Vagina (tissue), 2 donors: ENCODE measurements at places on chromosomes 4 and X.

DNA sequence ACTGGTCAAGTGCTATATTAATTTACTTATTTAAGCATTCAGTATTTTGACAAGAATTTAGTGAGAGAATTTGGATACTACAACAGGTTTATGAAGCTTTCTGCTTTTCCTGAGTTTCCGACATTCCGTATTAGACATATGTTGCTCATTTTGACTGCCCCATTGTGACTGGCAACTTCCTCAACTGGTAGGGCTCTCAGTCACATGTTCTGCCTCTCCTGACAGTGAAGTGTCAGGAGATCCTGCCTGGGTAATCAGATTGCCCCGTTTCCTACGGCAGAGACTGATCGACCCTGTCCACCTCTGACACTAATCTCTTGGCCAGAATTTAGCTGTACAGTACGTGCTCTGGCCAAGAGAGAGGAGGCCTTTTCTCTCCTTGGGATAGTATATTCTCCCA is 49.5 kb downstream of the CLNK start:
- DNase-seq: no peak

GRCh38 chr4:75141162-75141561 is 208.2 kb downstream of the PARM1 start:
- DNase-seq: no peak

GRCh38 chr4:10108391-10108790 is 8.2 kb downstream of the WDR1 start:
- no peak for DNase-seq

DNA sequence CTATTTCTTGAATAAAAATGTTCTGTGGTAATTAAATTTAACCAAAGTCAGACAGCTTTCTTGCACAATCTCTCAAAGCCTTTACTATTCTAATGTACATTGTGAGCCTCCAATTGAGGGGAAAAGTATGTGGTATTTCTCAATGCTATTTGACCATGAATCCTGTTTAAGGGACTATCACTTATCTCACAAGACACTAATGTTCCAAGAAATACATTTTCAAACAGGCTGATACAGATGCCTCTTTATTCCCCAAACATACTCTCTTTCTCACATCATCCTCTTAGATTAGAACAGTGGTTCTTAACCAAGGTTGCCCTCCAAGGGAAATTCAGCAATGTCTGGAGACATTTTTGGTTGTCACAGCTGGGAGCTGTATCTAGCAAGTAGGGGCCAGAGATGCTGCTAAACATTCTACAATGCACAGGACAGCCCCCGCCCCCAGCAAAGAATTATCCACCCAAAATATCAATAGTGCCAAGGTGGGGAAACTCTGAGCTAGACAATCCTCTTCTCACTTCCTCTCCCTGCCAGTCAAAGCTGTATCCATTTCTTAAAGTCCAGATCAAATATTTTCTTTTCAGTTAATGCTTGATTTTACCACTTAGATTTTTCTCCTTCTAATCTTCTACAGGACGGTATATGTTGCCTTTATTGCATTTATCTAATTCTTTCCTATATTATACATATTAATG is 129.2 kb upstream of the TRIM2 start:
- DNase-seq: no peak

DNA sequence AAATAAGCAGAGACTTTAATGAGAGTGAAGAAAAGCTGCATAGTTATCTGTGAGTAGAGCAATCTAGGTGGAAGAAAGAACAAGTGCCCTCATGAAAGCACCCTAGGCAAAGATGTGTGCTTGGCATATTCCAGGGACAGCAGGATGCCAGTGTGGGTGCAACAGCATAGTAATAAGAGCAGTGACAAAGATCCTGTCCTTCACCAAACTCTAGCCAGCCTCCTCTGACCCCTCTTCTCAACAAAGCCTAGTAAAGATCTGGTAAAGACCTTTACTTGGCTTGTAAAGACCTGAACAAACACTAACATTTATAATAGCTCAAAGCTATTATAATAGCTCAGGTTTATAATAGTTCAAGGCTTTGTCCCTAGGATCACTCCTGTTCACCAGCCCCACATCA is 735.4 kb downstream of the PCDH7 start:
- no peak for DNase-seq

- no peak for DNase-seq
Observed at GRCh38 chr4:37225778-37226177, 18.8 kb upstream of the NWD2 start.

DNA sequence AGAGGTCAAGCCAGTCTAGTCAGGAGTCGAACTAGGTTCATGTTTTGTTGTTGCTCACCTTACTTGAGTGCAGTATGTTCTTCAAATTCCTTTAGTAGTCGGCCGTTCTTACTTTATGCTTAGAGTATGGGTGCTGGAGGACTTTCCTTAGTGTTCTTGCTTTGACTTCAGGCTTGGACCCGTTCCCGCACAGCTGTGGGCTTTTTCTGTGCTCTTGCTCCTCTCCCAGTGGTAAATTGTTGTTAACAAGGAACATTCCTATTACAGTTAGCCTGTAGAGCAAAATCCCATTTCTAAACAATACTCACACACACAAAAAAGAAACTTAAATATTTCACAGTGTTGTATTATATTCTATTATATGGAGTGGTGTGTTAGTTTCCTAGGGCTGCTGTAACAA is 113.5 kb downstream of the RAP1GDS1 start:
- DNase-seq: no peak

- no peak for DNase-seq
Observed at GRCh38 chrX:42375086-42375485, 402.9 kb downstream of the PPP1R2C start.

DNA sequence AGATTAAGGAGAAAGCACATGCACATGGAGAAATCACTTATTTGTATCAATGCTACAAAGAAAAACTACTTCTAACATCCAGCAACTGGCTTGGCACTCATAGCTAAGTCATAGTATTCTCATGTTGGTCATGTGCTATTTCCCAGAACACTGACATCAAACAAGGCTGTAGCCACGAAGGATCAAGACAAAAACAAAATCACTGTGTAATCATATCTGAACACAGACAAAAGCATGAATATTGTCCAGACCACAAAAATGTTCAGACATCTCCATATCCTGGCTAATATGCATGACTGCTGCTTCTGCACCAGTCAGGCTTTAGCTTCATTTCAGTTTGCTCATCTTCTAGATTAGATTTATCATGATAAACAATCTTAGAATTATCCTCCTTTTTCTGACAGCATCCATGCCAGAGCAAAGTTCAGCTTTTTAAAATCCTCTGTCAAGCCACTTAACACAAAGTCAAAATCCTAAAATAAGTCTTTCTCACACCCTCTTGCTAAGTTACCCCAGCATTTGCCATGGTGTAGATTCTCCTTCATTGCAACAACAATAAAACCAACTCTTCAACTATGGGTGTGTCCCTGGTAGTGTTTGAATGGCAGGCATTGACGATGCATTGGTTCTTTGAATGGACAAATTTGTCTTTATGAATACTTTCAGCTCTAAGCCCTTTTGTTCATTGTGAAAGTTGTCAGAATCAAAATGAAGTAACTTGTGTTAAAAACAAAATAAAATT is 39.1 kb upstream of the NPFFR2 start:
- no peak for DNase-seq

DNA sequence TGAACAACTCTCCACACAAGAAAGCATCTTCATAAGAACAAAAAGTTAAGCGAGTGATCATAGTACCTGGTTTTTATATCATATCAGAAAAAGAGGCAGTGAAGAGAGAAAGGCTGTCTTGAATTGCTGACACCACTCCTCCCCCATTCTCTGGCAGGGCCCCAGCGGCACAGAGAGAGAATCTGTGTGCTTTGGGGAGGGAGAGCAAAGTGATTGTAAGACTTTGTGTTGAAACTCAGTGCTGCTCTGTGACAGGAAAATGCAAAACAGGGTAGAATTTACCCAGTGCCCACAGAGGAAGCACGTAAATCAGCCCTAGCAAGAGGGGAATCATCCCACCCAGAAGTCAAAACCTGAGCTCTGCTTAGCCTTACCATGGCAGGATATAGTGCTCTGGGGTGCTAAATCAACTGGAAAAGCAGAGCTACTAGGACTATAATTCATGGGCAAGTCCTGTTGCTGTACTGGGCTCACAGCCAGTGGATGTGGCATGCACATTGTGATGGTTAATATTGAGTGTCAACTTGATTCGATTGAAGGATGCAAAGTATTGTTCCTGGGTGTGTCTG is 174.6 kb downstream of the PRR32 start:
- DNase-seq: no peak

- no peak for DNase-seq
Observed at GRCh38 chr4:92658318-92658717, 354.6 kb downstream of the GRID2 start.

DNA sequence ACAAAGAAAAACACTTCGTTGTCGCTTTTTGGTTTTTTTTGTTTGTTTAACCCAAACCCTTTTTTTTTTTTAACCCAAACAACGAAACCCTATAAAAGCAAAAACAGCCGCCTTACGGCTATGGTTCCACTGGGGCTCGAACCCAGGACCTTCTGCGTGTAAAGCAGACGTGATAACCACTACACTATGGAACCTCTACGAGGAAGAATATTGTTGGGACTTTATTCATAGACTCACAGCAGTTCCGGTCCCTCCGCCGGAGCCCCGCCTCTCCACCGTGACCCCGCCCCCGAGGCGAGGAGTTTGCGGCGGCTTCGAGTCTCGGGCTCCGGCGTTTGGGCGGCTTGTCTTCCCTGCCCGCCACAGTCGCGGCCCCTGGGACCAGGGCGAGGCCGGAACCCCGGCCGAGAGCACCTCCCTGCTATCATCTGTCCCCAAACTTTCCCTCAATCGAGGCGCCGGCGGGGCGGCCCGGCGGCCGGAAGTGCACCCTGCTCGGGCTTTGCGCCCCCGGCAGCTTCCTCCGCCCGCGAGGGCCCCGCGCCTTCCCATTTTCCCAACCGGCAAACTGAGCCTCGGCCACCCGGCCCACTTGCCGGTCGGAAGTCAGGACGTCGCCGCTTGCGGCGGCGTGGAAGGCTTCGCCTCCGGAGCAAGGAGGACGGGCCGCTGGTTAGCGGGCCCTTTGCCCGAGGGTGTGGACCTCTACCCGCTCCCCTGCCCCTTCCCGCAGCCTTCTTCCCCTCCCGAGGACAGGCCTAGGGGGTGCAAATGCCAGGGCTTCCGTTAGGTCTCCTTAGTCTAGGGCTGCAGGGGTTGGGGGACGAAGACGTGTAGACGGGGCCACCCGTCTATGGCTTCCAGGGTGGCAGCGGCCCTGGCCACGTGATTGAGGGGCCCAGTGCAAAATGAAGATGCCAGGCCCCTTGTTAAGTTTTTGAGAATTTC is 3.2 kb upstream of the RS1 start:
- DNase-seq: no peak

GRCh38 chr4:54085284-54085683 is 14.7 kb upstream of the GSX2 start:
- no peak for DNase-seq

DNA sequence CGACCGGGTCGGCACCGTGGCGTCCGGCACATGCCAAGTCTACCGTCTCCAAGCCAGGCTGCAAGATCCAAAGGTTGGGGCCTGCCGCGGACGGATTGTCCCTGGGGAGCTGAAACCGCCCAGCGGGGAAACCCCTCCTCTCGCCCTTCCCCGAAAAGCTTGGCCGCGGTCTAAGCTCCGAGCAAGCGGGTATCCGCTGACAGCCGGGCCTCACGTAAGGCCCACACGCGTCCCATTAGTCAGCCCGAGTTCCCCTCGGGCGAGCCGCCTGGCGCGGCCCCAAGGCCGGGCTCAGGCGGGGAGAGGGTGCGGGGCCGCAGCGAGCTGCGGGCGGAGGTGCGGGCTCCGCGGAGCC is 6.8 kb upstream of the BCOR start:
- no peak for DNase-seq

GRCh38 chrX:21943460-21944135 is 3.1 kb downstream of the SMS start:
- DNase-seq: no peak

- no peak for DNase-seq
Observed at GRCh38 chr4:67684839-67685531, 16.0 kb downstream of the UBA6 start.

- no peak for DNase-seq
Observed at GRCh38 chr4:73698217-73698616, 42.2 kb upstream of the CXCL8 start.

- DNase-seq: no peak
Observed at GRCh38 chr4:53431052-53431451, 53.6 kb downstream of the FIP1L1 start.

GRCh38 chrX:74450803-74451449 is 29.6 kb downstream of the SLC16A2 start:
- no peak for DNase-seq

DNA sequence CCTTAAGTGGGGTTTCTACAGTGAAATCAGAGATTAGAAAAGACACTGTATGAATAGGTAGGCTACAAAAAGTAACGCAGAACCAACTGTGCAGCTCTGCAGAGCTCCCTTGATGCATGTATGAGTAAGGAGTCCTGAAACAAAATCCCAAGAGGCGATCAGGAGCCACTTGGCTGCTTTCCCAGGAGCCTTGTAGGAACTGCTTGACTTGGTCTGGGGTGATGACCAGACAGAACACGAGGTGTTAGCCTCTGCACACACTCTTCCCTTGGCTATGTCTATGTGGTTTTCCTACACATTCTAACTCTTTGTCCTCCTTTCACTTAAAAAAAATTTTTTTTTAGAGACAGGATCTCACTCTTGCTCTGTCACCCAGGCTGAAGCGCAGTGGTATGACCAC is 22.8 kb upstream of the AP1S2 start:
- DNase-seq: no peak

GRCh38 chrX:132749406-132749805 is 209.0 kb downstream of the HS6ST2 start:
- DNase-seq: no peak
